Fibroblast of pulmonary artery (primary cell): ENCODE measurements at places on chromosomes 11 and 22.

- peak; percentile 11 for DNase-seq
Measured at GRCh38 chr11:27075192-27075591, 34.6 kb downstream of the BBOX1 start.

GRCh38 chr22:47605441-47605840 lies 843.0 kb downstream of the TBC1D22A start:
- no peak for DNase-seq

DNA sequence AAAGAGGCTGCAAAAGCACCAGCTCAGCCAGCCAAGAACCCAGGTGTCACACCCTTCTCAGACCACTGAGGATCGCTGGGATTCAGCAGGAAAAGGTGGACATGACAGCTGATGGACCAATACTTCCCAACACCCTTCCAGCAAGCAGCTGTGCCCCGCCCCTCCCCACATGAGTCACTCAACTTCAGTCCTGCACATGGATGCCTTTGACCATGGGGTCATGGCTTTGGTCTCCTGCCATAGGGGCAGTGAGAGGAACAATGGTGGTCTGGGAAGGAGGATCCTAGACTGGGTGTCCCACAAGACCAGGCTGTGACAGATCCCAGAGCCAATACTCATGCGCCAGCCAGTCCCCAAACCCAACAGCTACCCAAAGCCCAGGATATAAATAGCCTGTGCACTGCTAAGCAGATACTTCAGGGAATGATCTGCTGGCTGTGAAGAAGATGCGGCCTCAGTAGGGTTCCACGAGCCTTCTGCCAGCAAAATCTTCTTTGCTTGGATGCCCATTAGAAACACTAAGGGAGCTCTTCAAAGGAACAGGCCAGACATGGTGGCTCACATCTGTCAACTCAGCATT lies 5.5 kb upstream of the RGL4 start:
- DNase-seq = peak; percentile 35

GRCh38 chr11:113396690-113397089 lies 9.1 kb downstream of the ANKK1 start:
- DNase-seq = no peak

DNA sequence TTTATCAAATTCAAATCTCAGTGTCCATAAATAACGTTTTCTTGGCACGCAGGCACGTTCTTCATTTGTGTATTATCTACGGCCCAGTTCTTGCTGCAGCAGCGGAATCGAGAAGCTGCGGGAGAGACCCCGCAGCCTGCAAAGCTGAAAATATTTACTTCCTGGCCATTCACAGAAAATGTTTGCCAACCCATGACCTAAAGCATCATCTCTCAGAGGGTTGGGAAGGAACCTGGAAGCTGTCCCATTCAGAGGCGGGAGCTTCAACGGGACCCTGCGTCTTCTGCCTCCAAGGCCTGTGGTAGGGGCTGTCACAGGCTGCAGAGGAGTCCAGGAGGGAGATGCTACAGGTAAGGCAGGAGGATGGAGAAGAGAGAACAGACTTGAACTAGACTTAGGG lies 319.2 kb downstream of the MN1 start:
- DNase-seq = no peak

DNA sequence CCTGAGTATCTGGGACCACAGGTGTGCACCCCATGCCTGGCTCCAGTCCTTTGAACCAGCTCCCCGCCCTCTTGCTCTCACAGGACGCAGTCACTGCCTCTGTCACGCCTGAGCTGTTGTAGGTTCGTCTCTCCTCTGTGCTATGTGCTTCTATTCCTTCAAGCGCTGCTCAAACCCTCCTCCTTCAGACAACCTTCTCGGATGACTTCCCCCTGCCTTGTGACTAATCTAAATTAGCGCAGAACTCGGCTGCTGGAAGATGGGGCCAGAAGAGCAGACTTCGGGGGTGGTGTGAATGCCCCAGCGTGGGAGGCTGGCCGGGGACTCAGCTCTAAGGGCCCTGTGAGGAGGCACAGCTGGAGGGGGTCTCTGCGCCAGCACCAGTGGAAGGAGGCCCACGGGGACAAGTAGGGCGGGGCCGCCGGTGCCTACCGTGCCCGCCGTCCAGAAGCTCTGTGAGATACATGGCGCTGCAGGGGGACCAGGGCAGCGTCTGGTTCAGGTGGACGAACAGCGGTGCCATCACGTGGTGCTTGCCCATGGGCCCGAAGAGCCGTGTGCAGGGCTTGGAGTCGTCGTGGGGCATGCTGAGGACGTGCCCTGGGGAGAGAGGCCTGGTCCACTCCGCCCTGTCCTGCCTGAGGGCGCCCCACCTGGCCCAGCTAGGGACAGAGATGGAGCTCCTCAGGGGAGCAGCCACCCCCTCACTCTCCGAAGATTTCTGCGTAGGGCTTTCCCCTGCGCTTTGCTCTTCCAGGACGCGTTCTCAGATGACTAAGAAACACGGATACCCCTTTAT lies 12.5 kb downstream of the ADAMTS8 start:
- DNase-seq = no peak

- no peak for DNase-seq
Measured at GRCh38 chr11:119571311-119571710, 148.3 kb upstream of the THY1 start.

DNA sequence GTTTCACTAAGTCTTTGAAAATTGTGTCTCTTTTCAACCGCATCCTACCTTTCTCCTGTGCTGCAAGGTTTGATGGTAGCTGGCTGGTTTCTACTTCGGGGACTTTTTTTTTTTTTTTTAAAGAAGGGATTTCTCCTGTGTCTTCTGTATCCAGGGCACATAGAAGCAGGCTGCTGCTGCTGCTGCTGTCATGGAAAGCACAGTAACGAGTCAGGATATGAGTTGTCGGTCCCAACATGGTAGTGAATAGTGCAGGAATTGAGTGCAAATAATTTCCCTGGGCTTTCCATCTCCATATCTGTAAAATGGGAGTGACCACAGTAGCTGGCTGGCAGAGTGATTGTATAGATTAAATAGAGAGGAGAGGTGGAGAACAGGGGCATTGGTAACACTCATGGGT lies 118.3 kb upstream of the NAV2 start:
- no peak for DNase-seq

- no peak for DNase-seq
Measured at GRCh38 chr11:67542971-67543370, 19.7 kb upstream of the CABP2 start.

DNA sequence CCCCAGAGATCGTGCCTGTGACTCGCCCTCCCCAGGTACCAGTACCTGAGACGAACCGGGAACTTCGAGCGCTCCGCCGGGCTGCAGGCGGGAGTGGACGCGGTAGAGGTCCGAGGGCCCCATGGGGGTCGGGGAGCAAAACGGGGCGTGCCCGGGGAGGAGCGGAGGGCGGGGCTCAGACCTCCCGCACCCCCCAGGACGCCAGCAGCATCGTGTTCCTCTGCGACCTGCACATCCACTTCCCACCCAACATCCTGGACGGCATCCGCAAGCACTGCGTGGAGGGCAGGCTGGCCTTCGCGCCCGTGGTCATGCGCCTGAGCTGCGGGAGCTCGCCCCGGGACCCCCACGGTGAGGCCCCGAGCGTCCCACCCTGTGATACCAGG lies 10.8 kb downstream of the B4GALNT4 start:
- DNase-seq = no peak

- DNase-seq = no peak
Measured at GRCh38 chr22:49233507-49234100, 594.1 kb downstream of the BRD1 start.

GRCh38 chr11:65448418-65449105 lies 26.0 kb downstream of the NEAT1 start:
- DNase-seq = peak; percentile 73

- no peak for DNase-seq
Measured at GRCh38 chr22:30247974-30248373, 1.4 kb upstream of the LIF start.

GRCh38 chr11:116384407-116384806 lies 388.4 kb downstream of the BUD13 start:
- DNase-seq = no peak

GRCh38 chr11:67422891-67423290 lies 5.4 kb upstream of the RPS6KB2 start:
- no peak for DNase-seq

DNA sequence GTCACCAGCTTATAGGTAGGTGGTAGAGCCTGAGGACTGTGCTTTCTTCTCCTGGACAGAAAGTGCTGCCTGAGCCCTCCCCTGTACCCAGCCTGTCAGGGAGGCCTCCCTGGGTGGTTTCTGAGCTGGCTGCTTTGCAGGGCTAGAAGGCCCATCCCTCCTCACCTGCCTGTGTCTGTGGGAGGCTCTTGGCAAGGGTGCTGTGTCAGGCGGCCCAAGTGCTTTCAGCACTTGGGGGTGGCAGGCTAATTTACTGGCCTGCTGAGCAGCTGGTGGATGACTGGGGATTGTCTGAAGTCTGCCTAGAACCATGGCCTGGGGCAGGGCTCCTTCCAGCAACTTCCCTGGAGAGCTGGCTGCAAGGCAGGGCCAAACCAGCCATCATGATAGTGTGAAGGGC lies 139.0 kb upstream of the NAV2 start:
- DNase-seq = no peak

DNA sequence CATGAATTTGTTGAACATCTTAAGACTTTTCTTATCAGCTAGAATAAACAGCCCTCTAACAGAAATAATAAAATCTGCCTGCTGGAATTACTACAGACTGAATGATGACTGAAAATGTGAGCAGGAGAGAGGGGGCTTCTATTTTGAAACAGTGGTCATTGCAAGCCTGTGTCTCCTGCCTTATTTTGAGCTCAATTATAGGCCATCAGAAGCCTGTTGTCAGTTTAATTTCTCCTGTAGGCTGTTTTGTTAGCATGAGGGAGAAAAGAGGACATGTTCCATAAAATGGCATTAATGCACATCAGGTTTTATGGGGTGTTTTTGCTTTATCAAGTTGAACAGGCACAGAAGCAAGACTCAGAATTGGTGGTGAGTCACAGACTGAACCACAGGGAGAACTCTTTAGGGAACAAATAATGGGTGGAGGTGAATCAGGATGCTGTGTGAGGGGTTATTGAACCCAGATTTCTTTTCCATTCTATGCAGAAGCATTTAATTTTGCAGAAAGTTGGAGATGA lies 129.1 kb downstream of the PARVA start:
- DNase-seq = peak; percentile 24

- DNase-seq = no peak
Measured at GRCh38 chr11:130649801-130650200, 201.4 kb downstream of the ADAMTS15 start.

DNA sequence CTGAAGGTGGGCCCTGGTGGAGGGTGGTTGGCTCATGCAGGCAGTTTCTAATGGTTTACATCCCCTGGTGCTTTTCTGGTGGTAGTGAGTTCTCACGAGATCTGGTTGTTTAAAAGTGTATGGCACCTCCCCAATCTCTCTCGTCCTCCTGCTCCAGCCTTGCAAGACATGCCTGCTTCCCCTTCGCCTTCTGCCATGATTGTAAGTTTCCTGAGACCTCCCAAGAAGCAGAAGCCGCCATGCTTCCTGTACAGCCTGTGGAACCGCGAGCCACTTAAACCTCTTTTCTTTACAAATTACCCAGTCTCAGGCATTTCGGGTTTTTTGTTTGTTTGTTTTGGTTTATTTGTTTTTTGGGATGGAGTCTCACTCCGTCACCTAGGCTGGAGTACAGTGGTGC lies 173.2 kb downstream of the MN1 start:
- DNase-seq = no peak

DNA sequence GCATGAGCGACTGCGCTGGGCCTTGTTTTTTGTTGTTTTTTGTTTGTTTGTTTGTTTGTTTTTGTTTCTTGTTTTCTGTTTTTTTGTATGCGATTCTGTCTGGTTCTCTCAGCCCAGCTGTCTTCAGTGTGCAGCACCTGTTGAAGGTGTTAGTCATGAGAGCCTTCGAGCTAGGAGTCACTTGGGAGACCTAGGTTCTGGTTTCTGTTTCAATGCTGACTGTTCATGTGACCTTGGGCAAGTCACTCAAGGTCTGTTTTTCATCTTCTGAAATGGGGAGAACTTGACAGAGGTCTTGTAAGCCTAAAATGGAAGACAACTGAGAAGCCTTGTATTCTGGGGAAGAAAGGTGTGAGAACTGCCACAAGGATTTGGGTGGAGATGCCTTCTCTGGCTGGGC lies 1.8 kb downstream of the DCPS start:
- no peak for DNase-seq

DNA sequence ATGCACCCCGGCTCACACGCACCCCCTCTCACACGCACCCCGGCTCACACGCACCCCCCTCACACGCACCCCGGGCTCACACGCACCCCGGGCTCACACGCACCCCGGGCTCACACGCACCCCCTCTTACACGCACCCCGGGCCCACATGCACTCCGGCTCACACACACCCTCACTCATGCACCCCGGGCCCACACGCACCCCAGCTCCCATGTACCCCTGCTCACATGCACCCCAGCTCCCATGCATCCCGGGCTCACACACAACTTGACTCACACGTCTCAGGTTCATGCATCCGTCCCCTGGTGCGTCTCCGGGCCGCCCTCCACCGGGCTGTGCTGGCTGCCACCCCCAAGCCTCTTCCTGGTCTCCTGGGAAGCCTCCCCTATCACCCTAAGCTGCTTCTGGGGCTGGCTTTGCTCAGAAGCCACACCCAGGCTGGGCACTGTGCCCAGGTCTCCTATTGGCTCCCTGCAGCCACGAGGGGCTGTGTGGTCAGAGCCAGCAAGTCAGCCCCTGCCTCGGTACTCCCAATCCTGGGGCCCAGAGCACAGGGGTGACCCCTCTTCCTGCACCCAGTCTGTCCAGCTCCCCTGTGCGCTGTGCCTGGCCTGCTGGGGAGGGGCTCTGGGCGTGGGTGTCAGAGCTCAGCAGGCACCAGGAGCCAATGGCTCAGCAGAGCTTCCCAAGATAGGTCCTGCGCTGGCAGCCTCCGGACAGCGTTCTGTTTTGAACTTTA lies 16.9 kb downstream of the TSPAN4 start:
- DNase-seq = peak; percentile 89

DNA sequence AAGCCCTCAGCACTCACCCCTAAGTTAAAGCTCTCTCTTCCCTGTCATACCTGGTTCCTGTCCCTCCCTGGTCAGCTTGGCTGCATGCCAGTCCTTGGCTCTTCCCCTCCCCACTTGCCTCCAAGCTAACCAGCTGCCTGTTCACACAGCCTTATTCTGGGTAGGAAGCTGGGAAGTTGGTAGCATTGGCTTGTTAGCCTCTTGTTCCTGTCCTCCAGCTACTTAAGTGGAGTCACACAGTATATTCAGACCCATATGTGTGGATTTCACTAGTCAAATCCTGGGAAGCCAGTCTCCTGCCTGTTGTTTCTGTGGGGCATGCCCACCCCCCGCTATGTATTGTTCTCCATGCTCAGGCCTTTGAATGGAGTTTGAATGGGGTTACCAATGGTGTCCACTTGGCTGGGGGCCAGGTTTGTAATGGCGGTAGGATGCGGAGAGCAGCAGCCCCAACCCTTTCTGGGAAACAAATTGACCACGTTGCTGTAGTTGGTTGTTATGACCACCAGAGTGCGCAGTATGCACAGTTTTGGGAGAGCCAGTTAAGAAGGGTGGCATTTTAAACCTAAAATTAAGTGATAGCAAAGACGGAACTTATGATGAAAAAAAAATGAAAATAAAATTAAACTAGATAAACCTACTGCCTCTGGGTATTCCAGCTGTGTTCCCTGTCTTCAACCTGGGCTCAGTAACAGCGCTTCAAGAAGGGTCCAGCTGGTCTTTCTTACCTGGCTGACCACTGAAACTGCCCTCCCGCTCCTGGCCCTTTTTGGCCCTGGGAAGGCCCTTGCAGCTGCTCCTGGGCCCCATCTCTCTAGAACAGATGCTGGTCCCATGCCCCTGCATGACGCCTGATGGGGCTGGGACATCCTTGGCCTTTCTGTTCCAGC lies 10.7 kb upstream of the RPS3 start:
- DNase-seq = peak; percentile 88
